ENCODE measurements at places on chromosomes 4 and X.
A peak's percentile ranks its signal among the peaks of the same experiment; 100 is the strongest.

DNA sequence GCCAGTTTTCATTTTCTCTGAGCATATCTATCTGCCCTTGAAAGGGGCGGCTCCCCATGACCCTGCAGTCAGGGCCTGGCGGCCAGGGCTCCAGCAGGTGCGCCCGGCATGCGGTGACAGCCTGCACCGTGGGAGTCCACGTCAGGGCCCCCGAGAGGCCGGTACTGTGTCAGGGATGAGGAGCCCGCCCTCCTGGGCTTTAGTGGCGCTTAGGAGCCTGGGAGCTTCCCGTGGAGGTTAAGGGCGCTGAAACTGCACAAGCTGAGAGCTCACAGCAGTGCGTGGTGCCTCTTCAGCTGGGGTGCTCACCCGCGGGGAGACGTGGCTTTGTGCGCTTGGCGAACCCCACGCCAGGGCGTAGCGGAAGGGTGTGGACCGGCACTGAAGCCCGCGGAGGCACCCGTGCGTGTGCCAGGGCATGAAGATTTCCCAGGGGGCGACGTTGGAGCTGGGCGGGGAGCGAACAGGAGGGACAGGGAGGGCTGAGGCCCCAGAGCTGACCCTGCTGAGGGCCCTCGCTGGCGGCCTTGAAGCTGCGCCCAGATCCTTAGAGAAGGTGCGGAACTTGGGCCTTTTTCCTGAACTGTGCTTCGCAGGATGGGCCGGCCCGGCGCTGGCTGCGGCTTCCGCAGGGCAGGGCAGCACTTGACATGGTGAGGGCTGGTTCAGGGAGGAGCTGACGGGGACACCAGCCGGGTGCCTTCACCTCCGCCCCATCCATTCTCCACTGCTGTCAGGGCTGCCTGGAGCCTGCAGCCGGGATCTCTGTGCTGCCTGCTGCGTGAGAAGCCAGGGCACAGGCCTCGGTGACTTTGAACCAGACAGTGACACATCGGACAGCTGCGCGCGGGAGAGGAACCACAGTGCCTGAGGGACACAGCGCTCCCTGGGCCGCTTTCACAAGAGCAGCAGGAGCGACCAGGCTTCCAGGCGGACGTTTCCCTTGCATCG is 32.9 kb downstream of the HTT-AS start:
- peak; percentile 92 for DNase-seq

DNA sequence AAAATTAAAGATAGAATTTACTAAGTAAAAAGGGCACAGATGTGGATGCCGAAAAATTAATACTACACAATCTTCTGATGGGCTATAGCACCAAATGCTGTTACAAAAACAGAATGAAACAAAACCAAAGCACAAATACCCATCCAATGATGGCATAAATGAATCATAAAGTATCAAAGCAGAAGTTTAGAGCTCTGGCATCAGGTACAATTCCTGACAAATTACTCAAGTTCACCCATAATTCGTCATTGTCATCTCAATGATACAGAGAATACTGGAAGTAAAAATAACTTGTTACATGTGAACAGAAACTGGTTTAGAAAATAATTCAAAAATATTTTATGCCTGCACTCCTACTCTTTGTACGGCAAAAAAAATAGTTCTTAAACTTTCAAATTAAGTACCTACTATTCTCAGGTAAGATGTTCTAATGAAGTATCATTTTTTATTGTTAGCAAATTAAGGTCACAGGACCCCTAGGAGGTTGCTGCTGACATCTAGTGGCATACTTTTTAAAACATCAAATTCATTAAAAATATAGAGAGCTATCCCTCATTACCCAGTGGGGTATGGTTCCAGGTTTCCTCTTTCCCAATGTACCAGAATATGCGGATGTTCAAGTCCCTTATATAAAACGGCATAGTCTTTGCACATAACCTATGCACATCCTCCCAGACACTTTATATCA is 126.1 kb downstream of the INPP4B start:
- DNase-seq, result no peak

DNA sequence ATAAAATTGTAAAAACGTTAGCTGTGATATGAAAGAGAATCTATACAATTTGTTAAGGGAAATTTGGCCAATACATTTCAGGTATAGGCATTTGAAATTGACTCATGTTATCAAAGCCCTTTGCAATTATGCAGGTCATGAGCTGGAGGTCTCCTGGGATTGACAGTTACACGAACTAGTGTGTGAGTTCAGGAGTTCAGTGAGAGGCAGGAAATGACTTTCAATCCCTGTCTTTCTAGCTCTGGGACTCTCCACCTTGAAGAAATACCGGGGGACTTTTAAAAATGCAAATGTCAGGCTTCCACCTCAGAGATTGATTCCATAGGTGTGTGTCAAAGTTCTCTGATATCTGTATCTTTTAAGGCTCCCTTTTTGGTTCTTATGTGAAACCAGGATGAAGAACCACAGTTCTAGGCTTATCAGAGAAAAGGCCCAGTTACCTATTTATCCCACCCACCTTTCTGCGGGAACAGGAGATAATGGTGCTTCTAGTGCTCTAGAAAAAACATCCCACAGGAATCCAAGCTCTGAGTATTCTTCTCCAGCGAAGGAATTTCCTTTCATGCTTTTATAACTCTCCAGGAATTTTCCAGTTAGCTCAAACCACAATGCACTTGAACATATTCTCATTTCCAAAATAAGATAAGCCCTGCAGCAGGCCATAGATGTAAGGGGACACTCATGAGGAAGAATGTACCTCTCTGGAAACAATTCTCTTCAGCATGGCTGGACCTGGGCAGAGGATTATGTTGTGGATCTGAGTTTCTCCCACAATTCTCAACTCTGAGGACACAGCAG is 501.0 kb downstream of the IDS start:
- no peak for DNase-seq

DNA sequence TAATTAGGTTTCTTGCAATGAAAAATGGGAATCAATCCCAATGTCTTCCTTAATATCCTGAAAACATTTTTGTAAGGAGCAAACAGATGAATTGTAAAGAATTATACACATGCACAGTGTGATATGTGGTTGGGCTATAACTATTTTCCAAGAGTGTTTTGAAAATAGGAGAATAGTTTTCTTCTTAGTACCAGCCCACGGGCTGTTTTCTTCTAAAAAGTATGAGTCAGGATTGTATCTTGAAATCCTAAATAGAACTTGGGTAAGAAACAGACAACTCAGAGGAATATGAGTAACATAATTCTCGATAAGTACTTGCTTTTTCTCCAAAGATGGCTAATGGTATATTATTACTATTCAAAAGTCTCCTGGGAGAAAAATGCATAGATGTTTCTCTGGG is 136.7 kb downstream of the MAGEC2 start:
- no peak for DNase-seq

DNA sequence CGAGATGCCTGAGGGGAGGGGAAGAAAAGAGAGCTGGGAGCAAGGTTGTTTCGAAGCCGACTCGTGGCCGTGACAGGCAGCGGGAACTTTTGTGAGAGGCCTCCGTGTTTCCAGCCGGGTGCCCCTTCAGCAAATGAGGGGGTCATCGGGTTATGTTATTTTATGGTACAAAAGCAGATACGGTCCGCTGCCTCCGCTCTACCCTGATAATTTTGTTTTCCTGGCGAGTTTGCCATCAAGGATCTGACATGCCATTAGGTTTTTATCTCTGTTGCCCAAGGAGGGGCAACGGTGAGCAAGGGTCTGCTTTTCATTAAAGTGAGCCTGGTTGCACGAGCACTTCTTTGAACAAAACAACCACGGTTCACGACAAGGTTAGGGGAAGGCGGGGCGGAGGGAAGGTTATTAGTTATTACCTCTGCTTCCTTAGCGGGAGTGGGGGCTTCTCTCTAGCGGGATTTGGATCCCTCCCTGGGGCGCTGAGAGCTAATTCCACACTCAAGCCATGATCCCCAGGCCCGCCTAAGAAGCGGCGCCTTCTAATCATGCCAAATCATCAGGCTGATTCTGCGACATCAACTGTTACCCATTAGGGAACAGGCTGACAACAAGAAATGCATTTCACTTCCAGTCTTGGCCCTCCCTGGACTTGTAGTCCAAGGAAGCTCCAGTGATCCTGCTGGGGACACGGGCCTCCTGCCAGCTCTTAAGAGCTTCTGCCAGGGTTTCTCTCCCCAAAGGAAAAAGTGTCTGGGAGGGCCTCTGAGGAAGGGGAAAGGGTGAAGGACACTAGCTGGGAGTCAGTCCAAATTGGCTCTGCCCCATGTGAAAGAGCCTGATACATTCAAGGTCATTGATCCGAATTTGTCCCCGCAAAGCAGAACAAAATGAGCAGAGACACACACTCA is 617.7 kb downstream of the MID1IP1 start:
- no peak for DNase-seq

DNA sequence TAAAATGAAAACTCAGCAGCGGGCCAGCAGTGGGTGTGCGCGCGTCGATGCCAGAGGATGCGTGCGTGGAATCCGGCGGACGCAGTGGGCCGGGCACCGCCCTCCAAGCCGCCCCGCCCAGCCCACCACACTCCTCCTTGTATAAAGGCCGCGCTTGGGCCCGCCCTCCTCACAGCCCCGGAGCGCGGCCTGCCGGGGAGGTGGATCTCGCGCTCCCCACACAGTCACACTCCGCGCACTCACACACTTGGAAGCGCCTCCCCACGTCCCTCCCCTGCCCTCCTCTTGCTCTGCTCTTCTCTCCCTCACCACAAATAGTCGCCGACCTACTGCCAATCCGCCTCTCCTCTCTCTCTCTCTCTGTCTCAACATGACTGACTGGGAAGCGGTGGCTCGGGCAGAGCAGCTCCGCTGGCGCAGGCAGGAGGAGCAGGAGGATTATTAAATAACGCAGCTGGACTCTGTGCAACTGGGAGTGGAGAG is at the start of gene CCSER1:
Gene CCSER1 (plus strand): TSS at position 172 of the 483 bp plus-strand sequence.
- DNase-seq, result peak; percentile 92

DNA sequence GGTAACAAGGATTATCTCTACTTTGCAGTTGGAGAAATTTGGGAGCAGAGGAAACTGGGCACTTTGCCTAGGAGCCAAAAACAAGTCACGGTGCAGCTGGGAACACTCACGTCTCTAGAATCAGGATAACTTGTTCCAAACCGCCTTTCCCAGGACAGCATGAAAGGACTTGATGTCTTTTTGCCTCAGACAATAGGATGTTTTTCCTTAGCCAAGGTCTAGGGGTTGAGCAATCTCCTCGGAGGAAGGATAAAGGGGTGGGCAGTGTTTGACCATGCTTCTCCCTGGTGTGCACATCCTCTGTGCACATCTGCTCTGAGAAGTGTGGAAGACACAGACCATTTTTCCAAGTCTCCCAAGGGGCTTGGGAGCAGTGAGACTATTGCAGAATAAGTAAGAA is 1.7 kb upstream of the SPARCL1 start:
- no peak for DNase-seq

- no peak for DNase-seq
These were observed 626 bp downstream of the TBC1D1 start for GRCh38 chr4:37891260-37892159.
